ENCODE measurements at places on chromosomes 5 and 9.

DNA sequence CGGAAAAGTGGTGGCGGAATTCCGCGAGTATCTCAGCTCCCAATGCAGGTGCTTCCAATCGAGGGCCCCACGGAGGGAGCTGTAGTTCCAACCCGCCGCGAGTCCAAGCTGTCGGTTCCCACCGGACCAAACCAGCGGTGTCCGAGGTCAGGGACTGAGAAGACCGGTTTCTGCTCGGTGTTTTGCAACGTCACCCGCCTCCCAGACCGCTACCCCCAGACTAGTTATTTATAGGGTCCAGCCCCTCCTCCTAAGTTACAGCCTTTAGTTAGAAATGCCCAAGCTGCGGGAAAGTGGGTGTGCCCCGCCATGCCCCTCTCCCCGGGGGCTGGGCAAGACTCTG, 677 bp upstream of the MYORG start:
- no peak for DNase-seq

DNA sequence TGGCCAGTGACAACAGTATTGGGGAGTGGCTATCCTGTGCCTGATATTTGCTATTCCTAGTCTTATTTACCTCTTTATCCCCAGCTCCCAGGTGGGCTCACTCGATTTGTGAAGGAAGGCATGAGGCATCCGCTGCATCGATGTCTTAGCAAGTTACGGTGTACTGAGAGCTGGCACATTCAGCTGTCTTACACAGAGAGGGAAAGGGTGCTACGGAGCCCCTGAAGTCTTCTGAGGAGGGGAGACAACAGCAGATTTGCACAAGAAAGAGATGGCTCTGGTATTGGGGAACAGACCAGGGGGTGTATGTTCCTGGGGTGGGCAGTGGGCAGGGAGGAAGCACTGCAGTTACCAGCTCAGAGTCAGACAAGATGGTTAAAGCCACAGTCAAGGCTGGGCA, 172.6 kb downstream of the FGF18 start:
- DNase-seq = no peak

GRCh38 chr5:87254035-87254434, 13.6 kb upstream of the RASA1 start:
- no peak for DNase-seq

DNA sequence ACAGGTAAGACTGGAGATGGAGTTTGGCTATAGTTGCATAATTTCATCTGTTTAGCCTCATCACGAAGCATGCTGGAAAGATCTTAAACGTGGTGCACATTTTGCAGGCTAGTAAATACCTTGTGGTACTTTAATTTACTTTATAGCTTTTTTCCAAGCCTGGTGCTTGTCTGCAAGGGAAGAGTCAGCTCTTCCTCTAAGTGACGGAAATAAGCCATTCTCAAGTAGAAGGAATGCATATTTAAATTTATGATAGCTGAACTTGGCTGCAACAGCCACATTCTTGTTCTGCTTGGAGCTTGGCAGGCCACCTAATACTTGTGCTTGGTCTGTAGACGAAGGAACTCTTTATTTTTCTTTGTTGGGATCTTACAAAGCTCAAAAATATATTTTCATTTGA, 188.0 kb upstream of the PIK3R1 start:
- no peak for DNase-seq

- no peak for DNase-seq
Measured at GRCh38 chr5:102715082-102715807, 39.9 kb upstream of the PAM start.

GRCh38 chr5:151022511-151023018, 2.2 kb downstream of the GPX3 start:
- DNase-seq = no peak

- no peak for DNase-seq
Measured at GRCh38 chr9:87734106-87734505, 8.2 kb downstream of the CTSL start.

DNA sequence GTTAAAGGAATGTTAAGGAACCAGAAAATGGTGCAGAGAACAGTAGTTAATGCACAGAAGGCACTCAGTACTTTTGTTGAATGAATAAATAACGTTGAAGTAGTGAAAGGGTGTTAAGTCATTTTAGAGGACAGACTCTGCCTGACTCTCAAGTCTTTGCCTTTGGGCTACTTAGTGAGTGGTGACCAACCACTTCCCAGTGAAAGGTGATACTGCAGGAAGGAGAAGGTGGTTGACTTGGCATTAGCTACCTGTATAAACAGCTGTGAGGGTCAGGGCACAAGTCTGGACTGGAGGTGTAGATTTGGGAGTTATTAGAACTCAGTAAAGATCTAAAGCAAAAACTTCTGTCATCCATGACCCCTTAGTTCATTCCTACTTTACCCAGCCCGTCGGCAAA, 4.9 kb upstream of the SHB start:
- DNase-seq = no peak

GRCh38 chr5:29794141-29794787, 1399.2 kb upstream of the CDH6 start:
- DNase-seq = no peak

- DNase-seq = no peak
Measured at GRCh38 chr5:3372289-3372688, 223.3 kb upstream of the IRX1 start.

- DNase-seq = no peak
Measured at GRCh38 chr5:74625742-74626241, 14.7 kb downstream of the ENC1 start.

DNA sequence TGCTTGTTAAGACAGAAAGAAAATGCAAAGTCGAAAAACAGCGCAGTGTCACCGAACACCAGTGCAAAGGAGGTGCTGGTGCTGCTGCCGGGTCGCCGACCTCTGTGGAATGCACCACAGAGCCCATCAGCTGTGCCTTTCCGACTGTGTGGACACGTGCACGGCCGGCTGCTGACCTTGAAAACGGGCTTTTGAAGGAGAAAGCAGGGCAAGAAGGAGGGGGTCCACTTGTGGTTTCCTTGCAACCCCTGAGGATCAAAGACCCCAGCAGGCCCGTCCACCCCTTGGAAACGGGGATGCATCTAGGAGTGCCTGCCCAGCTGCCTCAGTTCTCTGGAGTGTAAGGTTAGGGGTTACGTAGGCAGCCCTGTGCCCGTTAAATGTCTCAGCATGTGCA, 6.2 kb upstream of the OLFM1 start:
- DNase-seq = no peak

DNA sequence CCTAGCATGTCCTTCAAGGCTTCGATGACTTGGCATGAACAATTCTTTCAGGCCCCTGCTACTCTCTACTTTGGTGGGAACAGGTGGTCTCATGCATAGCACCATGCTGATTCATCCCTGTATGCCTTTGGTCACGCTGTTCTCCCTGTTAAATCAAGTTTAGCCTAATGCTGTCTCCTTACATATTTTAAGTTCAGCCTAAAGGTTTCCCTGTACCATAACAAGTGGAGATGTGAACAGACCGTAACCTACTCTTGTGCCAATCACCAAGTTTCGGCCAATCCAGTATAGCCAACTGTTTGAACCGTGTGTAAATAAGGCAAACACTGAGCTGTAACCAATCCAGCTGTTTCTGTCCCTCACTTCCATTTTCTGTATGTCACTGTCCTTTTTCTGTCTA, 8.0 kb downstream of the GAS1 start:
- DNase-seq = no peak

DNA sequence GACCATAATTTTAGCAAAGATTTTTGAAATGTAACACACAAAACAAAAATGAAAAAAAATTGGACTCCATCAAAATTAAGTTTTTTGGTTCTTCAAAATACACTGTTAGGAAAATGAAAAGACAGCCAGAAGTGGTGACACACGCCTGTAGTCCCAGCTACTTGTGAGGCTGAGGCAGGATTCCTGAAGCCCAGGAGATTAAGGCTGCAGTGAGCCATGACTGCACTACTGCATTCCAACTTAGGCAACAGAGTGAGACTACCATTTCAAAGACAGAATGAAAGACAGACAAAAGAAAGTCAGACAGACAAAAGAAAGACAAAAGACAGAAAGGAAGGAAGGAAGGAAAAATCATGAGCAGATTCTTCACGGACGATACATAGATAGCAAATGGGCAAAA, 7.5 kb downstream of the DIAPH1 start:
- no peak for DNase-seq

DNA sequence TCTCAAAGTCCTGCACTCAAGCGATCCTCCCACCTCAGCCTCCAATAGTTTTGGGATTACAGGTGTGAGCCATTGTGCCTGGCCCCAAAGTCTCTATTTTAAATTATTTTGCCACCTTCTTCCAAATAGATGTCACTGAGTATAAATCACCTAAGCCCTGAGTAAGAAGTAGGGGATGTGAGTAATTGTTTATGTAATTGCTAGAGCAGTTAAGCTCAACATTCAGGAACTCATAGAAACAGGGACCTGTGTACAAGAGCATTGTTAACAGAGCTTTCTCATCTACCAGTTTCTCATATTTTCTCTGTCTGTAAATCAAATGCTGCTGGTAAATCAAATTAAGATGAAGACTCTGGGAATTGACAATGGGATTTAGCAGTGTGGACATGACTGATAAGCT, 26.3 kb downstream of the CDK7 start:
- DNase-seq = no peak

DNA sequence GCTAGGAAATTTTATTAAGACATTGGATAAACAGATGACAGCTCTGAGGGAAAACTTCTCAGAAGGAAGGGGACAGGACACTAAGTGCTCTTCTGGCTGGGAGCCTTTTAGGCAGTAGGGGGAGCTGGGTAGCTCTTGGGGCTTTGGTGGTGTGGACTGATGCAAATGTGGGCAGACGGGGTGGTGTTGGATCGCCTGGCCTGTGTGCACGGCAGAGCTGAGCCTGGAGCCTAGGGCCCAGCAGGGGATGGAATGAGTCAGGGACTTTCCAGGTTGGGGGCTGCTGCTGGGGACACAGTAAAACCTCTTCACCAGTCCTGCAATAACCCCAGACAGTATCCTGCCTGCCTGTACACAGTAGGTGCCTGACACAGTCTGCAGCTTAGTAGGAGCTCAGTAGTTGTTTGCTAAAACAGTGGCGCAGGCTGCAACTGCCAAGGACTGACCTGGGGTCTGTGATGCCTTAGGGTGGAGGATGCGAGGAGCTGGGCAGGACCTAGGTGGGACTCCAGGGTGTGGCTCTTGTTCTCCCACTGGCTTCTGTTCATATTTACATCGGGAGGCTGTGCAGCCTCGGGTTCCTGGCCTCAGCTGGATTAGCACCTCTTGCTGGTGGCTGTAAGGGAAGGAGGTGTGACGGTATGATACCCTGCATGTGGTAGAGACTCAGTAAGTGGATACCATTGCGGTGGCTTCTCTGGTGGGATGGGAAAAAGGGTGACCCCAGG, 83.8 kb downstream of the DAB2IP start:
- no peak for DNase-seq

- DNase-seq = no peak
Measured at GRCh38 chr5:119878712-119879111, 249.4 kb downstream of the FAM170A start.

GRCh38 chr5:3625626-3626025, 30.0 kb downstream of the IRX1 start:
- no peak for DNase-seq

GRCh38 chr9:130929571-130930038, 9.4 kb downstream of the FIBCD1 start:
- no peak for DNase-seq

DNA sequence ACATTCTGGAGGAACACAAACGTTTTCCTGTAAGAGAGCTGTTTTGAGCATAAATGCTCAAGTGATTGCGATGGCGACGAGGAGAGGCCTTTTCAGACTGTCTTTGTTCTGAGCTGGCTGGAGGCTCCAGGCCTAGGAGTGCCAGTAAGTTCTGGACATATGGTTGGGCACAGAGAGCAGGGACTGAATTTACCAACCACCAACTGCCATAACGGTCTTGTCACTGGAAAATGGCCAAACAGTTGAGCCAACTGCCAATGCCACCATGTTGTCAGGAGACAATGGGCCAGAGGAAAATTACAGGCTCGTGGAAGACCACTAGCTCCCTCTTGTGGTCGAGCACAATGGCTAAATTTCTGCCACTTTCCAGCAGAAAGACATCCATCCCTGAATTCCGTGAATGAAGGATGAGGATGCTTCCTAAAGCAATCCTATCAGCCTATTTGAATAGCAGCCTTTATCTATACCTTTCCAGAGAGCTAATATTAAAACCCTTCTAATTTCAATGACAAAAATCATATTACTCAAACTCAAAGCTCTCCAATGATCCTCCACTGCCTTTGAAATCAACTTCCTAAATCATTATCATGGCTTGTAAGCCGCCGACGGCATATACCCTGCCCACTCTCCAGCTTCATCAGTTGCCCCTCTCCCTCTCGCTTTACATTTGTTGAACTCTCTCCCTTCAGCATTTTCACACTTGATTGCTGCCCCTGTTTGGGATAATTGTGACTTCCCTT, 66.9 kb upstream of the GLIS3 start:
- no peak for DNase-seq

DNA sequence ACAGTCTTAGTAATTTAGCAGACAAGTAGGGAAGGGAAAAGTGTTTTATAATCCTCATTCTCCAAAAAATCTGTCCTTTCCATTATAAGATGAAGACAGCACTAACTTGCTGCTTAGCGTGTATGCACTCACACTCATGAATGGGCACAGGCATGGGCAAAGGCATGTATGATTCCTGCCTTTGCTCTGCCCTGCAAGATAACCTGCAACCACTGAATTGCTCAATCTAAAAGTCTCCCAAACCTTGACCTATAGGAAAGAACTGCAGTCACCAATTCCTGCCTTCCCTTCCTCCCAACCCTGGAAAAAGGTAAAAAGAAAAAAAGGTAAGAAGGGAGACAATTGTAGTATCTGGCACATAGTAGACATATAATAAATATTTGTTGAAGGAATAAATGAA, 40.8 kb downstream of the ELL2 start:
- no peak for DNase-seq

Data from activated effector memory CD4-positive, alpha-beta T cell treated with Interleukin-2 at 50 U/mL for 16 hours (primary cell).